AG10803 (cell line): ENCODE measurements at places on chromosomes 4 and X.

- DNase-seq: no peak
Measured at GRCh38 chr4:186002853-186003252, 66.1 kb upstream of the TLR3 start.

DNA sequence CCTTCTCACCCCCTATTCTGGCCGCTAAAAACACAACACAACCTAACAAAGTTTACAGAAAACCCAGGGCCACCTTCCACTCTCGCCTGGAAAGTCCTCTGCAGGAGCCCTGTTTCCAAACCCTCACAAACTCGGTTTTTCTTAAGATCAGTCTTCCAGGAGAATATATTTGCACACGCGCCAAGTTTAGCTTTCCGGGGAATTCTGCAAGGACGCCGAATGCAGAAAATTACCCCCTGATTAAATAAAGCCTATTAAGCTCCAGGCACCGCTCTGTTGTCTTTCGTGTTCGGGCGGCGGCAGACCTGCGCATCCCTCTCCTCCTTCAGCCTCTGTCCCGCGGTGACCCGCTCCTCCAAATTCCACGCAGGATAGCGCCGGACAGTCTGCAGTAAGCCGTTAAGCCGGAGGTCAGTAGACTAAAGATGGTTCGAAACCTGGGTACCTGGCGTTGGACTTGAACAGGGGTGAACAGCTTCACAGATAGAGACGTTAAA is 5.0 kb downstream of the MSX1 start:
- DNase-seq: no peak

DNA sequence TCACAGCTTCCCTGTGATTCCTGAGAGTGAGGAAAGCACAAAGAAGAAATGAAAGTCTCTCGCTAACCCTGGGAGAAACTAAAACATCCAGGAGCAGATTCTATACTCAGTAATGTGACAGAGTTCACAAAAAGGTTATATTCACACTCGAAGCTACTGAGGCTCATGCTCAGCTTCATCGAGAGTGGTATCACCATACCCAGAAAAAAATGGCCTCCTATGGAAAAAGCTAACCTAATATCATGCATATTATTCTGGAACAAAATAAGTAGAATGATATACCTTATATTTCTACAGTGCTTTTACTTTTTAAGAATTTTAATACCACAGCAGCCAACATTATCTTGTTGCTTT is 13.5 kb upstream of the CDKN2AIP start:
- no peak for DNase-seq

- no peak for DNase-seq
Measured at GRCh38 chrX:20394451-20394850, 127.7 kb upstream of the RPS6KA3 start.

- no peak for DNase-seq
Measured at GRCh38 chr4:105837037-105837436, 58.2 kb upstream of the NPNT start.

- no peak for DNase-seq
Measured at GRCh38 chr4:145375416-145375815, 106.2 kb upstream of the SMAD1 start.

GRCh38 chr4:40630335-40631021 is 814 bp upstream of the RBM47 start:
- DNase-seq: no peak

- no peak for DNase-seq
Measured at GRCh38 chrX:85024562-85024961, 20.9 kb downstream of the APOOL start.

DNA sequence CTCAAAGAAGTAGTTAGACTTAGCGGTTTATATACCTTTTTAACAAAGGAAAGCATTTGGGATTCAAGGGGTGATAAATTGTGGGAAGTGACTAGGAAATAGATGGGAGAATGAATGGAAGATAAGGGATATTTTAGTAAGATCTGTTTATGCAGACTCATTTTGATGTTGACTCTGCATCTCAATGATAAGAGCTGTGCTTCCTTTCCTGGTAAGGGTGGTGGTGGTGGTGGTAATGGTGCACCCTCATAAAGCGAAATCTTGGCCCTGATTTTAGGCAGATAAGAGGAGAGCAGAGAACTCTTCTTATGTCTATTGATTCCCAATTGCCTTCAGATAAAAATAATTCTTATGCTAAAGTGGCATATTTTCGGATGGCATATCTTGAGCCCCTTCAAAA is 197.1 kb downstream of the SPRY1 start:
- DNase-seq: no peak

DNA sequence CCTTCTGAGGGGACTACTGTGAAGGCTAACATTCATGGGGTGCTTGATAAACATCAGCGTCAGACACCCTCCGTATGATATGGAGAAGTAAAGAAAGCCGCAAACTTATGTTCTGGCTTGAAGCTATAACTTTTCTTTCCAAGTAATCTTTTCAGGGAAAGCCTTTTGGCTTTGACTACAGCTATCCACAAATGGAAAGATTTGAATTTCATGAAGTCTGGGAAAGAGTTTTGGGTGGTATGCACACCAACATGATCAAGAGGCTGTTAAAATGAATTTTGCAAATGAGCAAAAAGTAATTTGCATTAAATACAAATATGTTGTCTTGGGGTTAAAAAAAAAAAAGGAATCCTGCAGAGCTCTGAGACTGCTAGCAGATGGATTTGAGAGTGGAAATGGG is 114.8 kb upstream of the LIMCH1 start:
- DNase-seq: no peak

DNA sequence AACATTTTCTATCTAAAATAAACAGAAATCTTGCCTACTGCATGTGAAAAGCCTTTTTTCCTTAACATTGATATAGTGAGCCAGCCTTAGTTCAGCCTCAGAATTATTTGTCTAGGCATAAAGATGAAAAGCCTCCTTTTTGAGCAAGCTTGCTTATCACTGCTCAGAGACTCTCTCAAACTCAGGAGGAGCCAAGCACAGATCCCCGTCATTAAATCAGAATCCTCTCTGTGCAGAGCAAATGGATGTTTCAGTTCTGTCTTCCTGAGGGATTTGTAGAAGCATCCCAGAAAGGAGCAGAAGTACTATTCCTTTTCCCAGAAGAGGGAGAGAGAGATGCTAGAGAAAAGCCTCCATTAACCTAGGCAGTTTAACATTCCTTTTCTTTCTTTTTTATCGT is 186.9 kb upstream of the LNX1 start:
- DNase-seq: no peak

DNA sequence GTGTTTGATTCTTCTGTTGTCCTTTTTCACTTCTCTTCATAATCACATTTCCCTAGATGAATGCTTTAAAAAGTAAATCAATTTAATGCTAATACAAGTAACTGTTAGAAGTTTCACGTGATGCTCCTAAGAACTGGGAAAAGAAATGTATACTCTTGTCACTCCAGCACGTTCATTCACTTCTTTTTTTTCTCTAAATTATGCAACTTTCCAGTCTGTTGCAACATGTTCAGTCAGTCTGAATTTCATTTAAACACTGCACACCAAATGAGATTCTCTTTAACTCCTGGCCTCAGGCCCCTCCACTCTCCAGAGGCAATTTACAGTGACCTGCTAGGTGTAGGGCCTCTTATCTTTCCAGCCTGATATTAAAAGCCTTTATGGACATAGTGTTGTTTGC is 321.9 kb downstream of the HS3ST1 start:
- no peak for DNase-seq

- no peak for DNase-seq
Measured at GRCh38 chr4:100113096-100113495, 77.2 kb downstream of the DDIT4L start.

DNA sequence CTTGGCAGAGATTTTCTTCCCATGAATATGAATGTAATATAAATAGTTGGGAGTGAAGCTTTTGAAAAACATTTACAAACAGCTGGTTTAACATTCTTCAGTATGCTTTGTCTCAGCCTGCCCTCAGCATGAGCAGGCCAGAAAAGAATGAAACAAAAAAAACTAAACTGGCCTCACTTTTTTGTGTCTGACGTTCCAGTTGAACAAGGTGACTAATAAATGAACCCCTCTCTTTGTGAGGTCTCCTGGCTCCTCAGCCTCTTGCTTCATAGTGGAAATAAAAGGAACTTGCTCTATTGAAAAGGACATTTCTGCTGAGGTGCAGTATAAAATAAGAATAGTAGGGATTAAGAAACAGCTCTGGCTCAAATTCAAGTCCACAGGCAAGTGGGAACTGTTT is 9.4 kb downstream of the CHST7 start:
- peak; percentile 95 for DNase-seq

DNA sequence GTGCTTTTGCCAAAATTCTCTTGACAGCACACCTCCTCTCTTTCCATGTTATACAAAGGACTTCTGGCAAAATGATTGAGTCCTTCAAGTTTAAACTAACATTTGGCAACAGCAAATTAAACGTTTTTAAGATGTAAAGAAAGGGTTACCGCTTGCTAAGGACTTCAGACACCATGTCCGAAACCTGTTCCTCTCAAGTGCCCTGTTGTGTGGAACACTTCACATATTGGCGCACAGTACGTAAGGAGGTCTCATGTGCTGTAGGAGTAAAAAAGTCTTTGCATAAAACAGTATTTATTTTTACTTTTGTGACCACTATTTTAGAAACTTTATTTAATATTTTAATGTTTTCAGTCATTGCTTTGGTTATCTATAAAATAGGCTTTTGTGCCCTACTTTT is 33.7 kb upstream of the HPRT1 start:
- no peak for DNase-seq

DNA sequence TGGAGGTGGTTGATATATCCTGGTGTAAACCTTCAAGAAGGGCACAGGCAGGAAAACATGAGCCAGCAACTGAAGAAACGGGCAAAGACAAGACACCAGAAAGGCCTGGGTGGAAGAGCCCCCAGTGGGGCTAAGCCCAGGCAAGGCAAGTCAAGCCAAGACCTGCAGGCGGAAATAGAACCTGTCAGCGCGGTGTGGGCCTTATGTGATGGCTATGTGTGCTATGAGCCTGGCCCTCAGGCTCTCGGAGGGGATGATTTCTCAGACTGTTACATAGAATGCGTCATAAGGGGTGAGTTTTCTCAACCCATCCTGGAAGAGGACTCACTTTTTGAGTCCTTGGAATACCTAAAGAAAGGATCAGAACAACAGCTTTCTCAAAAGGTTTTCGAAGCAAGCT is 7.2 kb downstream of the ZFP42 start:
- DNase-seq: no peak

DNA sequence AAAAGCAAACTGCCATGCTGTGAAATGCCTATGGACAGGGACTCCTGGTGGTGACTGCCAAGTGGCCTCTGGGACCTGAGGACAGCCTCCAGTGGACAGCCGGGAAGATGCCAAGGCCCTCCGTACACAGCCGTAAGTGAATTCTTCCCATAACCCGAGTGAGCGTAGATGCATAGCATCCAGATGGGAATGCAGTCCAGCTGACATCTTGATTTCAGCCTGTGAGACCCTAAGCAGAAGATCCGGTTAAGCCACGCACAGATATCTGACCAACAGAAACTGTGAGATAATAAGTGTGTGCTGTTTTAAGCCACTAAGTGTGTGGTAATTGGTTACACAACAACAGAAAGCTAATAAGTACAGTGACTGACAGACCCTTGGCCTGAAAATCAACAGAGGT is 55.9 kb downstream of the TMEM156 start:
- DNase-seq: no peak

DNA sequence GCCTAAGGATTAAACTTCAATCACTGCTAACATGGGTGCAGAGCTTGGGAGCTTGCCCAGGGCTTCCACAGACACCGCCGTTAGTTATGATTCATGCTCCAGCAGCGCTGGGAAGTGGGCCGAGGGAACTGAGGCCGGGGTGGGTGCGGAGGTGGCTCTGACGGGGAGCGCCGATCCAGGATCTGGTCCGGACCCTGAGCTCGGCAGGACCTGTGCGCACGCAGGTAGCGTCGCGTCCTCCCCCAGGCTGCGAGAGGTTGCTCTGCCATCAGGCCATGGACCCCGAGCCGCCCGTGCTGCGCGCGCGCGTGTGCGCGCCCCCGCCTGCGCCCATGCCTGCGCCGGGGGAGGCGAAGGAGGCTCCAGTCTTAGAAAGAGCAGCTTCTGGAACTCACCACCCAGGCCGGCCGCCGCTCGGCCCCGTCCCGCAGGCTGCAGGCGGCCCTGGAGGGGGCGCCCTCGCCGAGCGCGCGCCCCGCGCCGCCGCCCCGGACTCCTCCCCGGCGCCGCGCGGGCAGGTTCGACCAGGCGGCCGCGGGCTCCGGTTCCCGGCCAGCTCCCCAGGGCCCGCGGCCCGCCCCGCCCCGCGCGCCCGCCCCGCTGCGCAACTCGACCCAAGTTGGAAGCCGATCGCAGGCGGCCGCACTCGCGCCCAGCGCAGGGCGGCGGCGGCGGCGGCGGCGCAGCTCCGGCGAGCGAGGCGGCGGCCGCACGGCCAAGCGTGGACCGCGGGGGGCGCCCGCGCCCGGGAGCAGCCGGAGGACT is 732 bp upstream of the ADRA2C start:
- DNase-seq: peak; percentile 50

DNA sequence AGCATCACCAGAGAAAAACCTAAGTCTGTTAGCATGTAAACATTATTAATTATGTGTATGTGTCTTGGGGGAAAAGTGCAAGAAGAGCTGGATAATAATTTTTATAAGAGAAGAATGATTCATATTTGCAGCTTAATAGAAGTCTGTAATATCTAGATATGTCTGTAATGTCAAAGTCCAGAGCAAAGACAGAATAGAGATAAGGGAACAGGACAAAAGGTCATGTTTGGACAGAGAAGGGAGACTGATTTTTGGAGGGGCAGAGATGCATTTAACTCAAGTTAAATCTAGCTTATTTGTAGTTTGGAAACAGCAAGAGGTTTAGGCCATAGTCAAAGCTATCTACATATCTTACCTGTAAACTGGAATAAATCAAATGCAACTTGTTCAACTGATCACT is 61.2 kb downstream of the MAGED1 start:
- DNase-seq: no peak

- peak; percentile 8 for DNase-seq
Measured at GRCh38 chrX:104195489-104196084, 29.3 kb downstream of the FAM199X start.
